ENCODE measurements at places on chromosomes 4 and X.

GRCh38 chr4:123256901-123257300 lies 139.7 kb upstream of the SPRY1 start:
- no peak for DNase-seq

GRCh38 chr4:52822583-52822971 lies 39.5 kb upstream of the RASL11B start:
- no peak for DNase-seq

DNA sequence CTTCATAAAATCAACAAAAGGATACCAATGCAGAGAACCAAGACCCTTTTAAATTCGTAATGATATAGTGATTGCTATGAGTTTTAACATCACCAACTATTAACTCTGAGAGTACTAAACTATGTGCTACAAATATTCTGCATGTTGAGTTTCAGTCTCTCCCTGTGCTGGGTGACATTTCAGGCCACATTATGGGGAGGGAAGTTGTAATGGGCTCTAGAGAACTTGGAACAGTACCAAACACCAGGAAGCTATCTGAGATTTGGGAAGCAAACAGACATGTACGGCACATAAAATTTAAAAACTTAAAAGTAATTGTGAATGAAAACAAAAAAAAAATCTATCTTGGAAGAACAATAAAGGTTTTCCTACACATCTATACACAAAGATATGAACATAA lies 59.6 kb upstream of the PRSS48 start:
- no peak for DNase-seq

GRCh38 chr4:63430105-63430504 lies 979.1 kb downstream of the TECRL start:
- DNase-seq: no peak

GRCh38 chr4:41991916-41992767 lies 1.8 kb downstream of the SLC30A9 start:
- no peak for DNase-seq

DNA sequence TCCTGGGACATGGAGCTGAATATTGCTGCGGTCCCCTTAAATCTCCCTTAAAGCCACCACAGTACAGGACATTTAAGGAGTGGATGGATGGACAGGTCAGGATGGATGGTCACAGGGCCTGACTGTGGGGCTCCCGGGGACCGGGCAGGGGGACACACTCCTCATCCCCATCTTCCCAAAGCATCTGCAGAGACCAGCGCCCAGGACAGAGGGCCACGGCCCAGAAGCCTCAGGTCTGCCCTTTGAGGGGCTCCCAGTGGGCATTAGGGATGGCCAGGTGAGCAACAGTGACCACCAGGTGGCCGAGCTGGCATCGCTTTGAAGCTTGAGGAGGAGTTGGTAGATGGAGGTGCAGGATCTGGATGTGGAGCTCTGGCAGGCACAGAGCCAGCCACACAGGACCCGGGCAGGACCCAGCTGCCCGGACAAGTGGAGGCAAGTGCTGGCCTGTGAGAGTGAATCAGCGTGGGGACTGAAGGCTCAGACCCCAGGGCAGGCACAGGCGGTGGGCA lies 51.4 kb downstream of the ABLIM2 start:
- no peak for DNase-seq

- DNase-seq: no peak
These were observed 4.3 kb downstream of the IL15 start for GRCh38 chr4:141640696-141641095.

- peak; percentile 64 for DNase-seq
These were observed 49.2 kb upstream of the DDX53 start for GRCh38 chrX:22950269-22951266.

GRCh38 chr4:99634742-99635360 lies 22.8 kb downstream of the C4orf54 start:
- no peak for DNase-seq

- no peak for DNase-seq
These were observed 243.1 kb upstream of the PSAPL1 start for GRCh38 chr4:7677799-7678301.

- DNase-seq: no peak
These were observed 174.9 kb upstream of the TECRL start for GRCh38 chr4:64584125-64584524.

Data from mucosa of gallbladder (tissue), 1 donor.